Glomerular endothelial cell (primary cell): ENCODE measurements at places on chromosomes 4 and X. TPM values are rescaled to one million over a fixed set of nuclear protein-coding genes. Genes with fewer than 3 reads are reported as not detected.

GRCh38 chr4:186074189-186074588 lies 5.2 kb downstream of the TLR3 start:
- no peak for DNase-seq

DNA sequence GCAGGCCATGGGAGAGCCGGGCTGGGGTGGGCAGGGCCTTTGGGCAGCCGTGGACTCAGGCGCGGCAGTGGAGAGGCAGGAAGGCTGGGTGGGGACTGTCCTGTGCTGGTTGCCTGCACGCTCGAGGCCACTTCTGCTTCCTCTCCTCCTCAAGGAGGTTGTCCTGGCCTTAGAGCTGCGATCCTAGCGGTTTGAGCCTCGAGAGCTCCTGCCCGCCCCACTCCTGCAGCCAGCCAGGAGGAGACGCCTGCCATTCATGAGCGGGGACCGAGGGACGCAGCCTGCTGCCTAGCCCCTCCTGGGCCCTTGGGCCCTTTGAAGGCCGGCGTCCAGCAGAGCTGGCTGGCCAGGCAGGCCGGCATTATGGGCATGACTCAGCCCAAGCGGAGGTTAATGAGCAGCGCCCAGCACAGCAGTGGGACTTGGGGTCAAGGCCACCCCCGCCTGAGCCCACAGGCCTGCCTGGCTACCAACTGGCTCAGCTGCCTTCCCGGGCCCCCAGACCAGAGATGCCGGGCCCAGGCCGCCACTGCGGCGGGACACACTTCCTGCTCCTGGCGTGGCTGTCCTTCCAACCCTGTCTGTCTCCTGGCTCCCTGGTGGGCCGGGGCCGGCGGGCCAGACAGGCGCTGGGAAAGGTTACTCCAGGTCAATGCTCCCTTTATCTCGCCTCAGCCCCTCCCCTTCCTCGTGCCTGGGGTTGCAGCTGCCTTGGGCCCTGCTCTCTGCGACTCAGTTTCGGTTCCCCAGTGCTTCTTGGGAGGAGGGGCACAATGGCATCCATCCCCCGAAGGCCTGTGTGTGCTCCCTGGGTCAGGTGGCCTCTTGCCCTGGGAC lies 1.8 kb downstream of the ABCD1 start:
- no peak for DNase-seq

DNA sequence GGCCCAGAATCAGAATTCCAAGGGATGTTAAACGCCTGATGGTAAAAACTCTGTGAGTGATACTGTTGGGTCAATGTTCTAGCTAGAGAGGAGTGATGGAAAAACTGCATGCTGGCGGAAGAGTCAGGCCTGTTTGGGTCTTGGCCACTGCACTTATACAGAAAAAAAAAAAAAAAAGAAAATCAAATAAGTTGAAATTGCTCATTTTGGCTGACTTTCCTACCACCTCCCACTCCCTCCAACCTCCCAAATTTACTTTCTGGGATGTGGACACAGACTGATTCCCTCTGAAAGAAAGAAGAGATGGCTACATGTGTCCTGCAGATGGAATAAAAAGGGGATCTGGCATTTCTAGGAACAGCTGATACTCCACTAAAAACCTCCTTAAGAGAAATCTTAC lies 234.1 kb upstream of the GIMD1 start:
- DNase-seq = no peak

DNA sequence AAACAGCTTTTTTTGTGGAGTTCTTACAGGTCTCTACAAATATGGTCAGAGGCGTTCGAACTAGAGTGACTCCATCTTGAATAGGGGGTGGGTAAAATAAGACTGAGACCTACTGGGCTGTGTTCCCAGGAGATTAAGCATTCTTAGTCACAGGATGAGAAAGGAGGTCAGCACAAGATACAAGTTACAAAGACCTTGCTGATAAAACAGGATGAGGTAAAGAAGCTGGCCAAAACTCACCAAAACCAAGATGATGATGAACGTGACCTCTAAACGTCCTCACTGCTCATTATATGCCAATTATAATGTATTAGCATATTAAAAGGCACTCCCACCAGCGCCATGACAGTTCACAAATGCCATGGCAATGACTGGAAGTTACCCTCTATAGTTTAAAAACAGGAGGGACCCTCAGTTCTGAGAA lies 42.8 kb upstream of the SPP1 start:
- DNase-seq = no peak

Gene TRPC5OS
- total RNA-seq = not detected in 2 replicates

Gene SCRG1
- not detected in 2 replicates for total RNA-seq

GRCh38 chr4:152806501-152807125 lies 26.9 kb downstream of the ARFIP1 start:
- DNase-seq = no peak

Gene GUF1
- 10.7 and 12.5 TPM in 2 replicates for total RNA-seq

DNA sequence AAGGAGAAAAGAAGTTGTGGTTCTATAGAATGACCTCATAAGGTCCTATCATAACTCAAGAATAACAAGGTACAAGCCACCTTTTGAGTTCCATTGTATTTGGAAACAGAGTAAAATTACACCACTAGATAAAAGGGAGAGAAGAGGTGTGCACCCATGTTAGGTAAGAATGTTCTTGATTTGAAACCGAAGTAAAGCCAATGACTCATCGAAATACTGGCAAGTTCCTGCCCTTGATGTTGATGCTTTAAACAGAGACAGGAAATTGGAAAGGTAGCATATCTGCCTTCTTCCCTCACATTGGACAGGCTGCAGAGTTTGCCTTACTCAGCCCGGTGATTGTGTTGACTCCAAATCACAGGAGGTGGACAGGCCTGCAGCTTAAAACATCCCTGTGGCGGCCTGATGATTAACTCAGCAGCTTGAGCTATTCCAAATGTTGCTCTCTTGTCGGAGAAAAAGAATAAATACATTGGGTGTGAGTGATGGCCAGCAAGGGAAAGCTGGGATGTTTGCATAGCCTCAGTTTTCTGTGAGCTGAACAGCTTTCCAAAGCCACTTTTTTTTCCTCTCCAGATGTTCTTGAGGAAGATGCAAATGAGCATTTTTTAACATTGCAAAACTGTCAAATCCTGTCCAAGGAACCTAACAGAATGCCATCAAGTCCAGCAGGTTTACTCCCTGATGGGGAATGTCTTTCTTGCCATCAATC lies 321.1 kb downstream of the NKX6-1 start:
- DNase-seq = no peak

DNA sequence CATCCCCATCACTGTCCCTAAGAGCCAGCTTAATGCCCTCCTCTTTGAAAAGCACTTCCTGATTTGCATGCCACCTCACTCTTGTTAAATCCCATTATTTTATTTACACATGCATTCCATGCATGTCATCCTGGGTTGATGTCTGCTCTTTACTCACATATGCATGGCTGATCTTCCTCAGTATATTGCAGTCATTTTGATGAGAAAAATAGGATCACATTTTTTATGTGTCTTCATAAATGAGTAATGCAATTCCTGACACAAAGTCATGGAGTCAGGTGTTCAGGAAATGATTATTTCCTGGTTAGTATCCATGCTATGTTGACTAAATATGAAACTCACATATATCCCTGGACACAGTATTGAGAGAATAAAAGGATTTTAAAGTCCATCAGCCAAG lies 204.7 kb downstream of the SLIT2 start:
- peak; percentile 36 for DNase-seq

Gene RAI2
- 9.1 and 10.4 TPM in 2 replicates for total RNA-seq
